Activated CD4-positive, alpha-beta T cell treated with anti-CD3 and anti-CD28 coated beads, Interleukin-2, amount 50 U/mL, for 16 hours (primary cell): ENCODE measurements at places on chromosomes 12 and 14.
A peak's percentile ranks its signal among the peaks of the same experiment; 100 is the strongest.

GRCh38 chr14:21308132-21308478 lies 28.2 kb downstream of the RPGRIP1 start:
- no peak for DNase-seq

- DNase-seq: no peak
Measured at GRCh38 chr14:54680651-54681050, 113.7 kb downstream of the SAMD4A start.

DNA sequence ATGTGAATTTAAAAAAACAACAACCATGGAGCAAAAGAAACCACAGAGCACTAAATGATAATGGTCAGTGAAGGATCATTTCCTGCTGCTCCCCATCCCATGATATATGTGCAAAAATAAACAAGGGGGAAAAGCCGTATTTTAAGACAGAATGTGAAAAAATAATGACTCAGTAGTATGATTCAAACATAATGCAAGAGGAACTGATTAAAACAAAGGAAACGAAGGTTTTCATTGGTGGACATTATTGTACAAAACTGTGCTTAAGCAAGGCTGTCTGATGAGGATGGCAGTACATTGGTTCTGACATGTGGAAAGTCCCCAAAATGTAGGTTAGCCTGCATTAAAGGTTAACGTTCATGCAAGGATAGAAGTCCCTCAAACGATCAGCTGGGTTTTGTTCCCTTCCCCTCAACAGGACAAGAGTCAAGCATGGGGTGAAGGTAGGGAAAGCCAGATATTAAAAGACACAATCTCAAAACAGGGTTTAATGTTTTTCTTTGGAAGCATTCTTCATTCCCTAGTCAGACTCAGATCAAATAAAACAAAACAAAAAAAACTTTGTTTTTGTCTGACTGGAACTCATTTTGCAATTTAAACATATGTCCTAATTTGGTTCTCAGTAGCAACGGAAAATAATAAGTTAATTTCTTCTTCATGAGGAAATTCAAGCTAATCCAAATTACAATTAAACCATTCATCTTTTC lies 26.3 kb upstream of the PTGDR start:
- DNase-seq: no peak

- no peak for DNase-seq
Measured at GRCh38 chr12:6569312-6569711, 1.2 kb upstream of the NOP2 start.

DNA sequence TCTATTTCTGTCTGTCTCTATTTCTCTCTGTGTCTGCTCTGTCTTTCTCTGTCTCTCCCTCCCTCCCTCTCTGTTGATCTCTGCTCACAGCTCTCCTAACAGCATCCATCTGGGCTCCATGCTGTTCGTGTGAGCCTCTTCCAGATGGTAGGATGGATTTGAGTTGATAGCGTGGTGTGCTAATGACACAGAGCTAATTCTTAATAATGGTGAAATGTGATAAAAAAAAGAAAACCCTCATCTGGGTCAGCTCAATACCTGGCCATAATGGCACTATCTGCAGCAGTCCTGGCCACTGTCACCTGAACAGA lies 96.4 kb downstream of the AACS start:
- no peak for DNase-seq

GRCh38 chr14:89236851-89237250 lies 180.2 kb downstream of the FOXN3 start:
- DNase-seq: no peak

DNA sequence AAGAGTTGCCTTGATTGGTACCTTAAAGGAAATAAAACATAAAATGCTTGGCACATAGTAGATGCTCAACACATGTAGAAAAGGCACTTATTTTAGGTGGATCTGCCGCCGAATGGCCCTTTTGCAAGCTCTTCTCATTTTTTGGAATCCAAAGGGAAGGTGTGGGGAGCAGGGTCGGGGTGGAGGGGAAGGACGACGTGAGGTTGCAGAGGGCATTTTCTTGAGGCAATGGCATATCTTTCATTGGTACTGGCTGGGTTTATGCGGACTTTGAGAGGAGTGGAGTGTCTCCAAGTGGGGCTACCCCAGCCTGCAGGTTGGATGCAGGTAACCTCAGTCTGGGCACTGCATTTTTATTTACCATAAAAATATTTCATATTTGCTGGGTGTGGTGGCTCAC lies 8.1 kb downstream of the RTL1 start:
- DNase-seq: no peak

GRCh38 chr14:99733211-99733539 lies 49.1 kb downstream of the CYP46A1 start:
- no peak for DNase-seq

- no peak for DNase-seq
Measured at GRCh38 chr14:101473795-101474562, 87.3 kb upstream of the DIO3 start.

- DNase-seq: peak; percentile 14
Measured at GRCh38 chr14:102375119-102375518, 12.4 kb downstream of the TECPR2 start.

GRCh38 chr12:22986997-22987396 lies 362.0 kb downstream of the ETNK1 start:
- no peak for DNase-seq
